ENCODE measurements at places on chromosomes 5 and 9.

GRCh38 chr5:81785322-81785721 lies 34.4 kb upstream of the SSBP2 start:
- no peak for DNase-seq

DNA sequence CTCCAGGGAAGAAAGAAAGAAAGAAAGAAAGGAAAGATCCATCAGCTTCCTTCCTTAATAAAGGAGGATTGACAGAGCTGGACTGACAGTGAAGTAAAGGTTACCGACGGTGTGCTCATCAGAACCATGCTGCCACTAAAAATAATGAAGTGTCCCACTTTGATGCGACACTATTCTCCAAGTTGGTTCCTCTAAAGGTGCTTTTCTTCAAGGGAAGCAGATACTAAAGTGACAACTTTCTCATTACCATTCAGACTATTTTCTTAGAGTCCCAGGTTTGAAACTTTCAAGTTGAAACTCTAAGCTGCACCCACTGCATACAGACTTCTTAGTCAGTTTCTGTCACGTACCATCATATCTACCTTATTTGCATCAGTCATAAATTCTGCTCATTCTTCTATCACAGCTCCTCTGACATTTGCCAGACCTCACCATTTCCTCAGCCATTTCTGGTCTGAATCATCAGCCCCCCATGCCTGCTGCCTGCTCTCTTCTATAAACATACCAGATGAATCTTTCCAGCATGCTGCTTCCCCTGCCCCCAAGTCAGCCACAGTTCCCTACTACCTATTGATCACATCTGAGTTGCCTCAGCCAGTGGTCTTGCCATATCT lies 177.6 kb downstream of the DEPDC1B start:
- no peak for DNase-seq

DNA sequence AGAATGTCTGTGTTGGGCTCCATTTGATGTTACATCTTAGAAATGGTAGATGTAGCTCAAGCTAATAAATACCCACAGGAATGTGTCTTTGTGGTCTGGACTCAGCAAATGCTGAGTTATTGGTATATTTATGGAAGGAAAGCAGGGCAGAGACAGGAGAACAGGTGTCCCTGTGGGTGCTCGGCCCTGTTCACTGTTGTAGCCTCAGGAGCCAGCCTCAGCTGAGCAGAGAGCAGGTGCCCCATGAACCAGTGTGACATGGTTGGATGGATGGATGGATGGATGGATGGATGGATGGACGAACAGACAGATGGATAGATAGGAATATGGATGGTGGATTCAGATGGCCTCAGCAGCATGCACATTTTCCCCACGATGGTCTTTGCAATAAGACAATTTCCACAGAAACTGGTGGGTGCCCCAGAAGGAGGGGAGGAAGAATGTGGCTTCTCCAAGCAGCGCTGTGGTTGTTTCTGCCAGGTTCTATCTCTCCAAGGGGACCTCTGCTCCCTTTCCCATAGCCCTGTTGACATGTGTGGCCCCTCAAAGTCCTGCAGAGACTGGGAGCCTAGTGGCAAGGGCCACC lies 8.2 kb upstream of the IRF1 start:
- no peak for DNase-seq

GRCh38 chr5:148833122-148833521 lies 6.7 kb downstream of the ADRB2 start:
- DNase-seq: no peak

GRCh38 chr9:95855961-95856360 lies 19.5 kb upstream of the ERCC6L2 start:
- DNase-seq: no peak

DNA sequence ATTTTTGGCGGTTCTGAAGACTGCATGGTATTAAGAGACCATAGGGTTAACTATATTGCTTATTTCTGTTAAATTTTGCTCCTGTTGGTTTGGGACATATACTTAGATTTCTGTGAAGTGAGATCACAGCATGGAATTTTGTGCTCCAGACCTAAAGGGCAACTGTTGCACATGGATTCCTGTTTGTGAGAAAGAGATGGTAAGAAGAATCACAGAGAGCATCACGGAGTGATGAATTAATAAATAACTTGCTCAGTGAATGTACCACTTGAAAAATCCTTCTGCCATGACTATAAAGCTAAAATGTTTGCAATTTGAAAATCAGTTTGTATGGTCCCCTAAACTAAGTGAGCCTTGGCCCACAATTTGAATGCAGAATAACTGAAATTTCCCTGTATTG lies 4.5 kb downstream of the PSAT1 start:
- DNase-seq: no peak

DNA sequence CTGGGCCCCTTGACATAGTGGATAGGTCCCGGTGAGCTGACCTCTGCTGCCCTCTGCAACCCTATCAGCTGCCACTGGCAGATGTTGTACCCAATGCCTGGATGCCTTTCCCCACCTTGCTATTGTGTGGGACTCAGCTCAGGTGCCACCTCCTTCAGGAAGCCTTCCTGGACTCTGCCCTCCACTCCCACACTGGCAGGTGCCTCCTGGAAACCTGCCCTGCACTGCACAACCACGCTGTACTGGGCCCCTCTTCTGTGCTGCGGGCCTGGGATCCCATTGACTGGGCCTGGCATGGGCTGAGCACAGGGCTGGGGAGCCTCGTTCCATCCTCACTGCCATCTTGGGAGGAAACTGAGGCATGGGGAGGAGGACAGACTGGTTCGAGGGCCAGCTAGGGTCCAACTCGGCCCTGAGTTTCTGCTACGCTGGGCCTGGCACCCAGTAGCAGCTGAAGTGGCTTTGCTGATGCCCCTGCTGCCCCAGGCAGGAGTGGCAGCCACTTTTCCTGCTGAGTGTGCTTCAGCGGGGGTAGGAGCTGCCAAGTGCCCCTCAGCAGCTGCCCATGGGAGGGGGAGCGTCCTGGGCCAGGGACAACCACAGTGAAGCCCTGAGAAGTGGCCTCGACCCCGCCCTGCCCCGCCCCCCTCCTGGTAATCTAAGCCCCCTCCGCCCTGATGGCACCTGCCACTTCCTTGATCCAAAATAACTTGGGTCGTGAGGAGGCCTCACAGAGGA lies 1.3 kb downstream of the AK1 start:
- DNase-seq: no peak

GRCh38 chr9:100602342-100602801 lies 24.5 kb downstream of the CAVIN4 start:
- peak; percentile 12 for DNase-seq

GRCh38 chr9:124044448-124044847 lies 32.9 kb downstream of the LHX2 start:
- DNase-seq: no peak

DNA sequence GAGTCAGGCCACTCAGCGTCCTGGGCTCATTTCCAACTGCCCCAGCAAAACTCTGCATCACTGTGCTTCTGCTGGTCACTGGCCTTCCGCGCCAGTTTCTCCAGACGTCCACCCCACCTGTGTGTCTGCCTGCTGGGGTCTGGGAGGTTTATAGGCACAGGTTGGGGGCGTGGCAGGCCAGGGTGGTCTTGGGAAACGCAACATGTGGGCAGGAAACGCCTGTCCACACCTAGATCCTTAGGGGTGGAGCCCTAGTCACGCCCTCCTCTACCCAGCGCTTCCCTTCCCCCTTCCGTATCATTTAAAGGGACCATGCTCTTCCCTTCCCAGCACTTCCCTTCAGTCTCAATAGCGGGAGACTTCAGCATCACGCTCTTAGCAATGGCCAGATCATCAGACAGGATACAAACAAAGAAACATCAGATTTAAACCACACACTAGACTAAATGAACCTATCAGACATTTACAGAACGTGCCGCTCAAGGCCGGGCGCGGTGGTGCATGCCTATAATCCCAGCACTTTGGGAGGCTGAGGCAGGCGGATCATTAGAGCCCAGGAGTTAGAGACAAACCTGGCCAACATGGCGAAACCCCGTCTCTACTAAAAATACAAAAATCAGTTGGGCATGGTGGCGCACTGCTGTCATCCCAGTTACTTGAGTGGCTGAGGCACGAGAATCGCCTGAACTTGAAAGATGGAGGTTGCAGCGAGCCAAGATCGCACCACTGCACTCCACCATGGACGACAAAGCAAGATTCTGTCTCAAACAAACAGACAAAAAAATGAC lies 11.8 kb upstream of the BTNL9 start:
- DNase-seq: no peak

DNA sequence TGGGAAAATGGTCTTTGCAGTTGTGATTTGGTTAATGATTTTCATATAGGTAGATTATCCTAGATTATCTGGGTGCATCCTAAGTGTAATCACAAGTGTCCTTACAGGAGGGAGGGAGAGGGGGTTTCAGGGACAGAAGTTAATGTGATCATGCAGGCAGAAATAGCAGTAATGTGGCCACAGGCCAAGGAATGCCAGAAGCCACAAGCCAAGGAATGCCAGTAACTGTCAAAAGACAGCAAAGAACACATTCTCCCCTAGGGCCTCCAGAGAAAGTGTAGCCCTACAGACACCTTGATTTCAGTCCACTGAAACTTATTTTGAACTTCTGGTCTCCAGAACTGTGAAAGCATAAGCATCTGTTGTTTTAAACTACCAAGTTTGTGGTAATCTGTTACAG lies 2074.5 kb downstream of the MAT2B start:
- DNase-seq: no peak

GRCh38 chr5:92822183-92822582 lies 758.8 kb downstream of the NR2F1-AS1 start:
- DNase-seq: no peak

DNA sequence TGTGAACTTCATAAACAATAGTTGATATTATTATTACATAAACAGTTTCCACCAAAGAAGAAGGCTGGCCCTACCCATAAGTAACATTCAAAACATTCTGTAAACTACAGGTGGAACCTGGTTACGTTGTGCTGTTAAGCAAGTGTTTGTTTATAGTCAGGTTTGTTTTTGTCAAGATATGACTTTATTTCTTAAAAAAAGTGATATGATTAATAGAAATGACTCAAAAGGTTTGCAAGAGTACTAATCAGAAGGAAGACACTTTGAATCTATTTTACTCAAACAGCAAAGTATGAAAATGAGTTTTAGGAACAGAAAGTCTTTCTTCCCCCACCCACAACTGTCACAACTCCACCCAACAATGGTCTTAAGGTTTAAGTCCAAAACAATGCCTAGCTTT lies 220.8 kb downstream of the PLK2 start:
- no peak for DNase-seq

DNA sequence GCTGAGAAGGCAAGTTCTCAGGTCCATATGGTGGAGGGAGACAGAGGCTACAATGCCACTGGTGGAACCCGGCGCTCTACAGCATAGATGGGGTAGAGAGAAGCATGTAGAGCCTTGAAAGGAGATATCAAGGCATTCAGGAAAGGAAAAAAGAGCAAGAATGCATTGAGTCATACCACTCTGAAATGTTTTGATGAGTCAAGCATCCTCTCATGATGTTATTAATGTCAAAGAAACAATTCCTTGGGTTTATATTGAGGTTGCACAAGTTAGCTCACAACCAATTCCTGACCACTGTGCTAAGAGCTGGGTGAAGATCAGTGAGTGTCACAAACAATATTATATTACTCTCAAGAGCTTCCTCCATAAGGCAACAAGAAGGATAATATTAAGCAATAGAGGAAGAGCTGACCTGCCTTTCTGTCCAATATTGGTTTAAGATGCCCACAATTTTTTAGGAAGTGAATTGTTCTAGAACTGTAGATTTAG lies 178.0 kb downstream of the RFK start:
- no peak for DNase-seq

GRCh38 chr9:84001621-84002020 lies 21.0 kb downstream of the RMI1 start:
- no peak for DNase-seq

DNA sequence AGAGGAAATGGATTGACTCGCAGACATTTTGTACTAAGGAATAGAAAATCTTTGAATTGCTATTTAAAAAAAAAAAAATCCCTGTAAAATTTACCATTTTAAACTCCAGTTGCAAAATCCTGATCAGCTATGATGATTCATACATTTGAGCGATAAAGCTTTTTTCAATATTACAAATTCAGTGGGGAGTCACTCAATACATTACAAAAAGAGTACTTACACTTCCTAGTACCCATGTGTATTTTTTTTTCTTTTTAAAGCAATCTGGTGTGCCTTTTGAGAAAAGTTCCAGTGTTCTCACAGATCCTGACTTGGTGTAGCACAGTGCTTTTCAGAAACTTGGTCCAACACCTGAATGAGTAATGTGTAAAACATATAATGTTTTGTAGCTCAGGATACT lies 54.3 kb downstream of the PIK3R1 start:
- no peak for DNase-seq

DNA sequence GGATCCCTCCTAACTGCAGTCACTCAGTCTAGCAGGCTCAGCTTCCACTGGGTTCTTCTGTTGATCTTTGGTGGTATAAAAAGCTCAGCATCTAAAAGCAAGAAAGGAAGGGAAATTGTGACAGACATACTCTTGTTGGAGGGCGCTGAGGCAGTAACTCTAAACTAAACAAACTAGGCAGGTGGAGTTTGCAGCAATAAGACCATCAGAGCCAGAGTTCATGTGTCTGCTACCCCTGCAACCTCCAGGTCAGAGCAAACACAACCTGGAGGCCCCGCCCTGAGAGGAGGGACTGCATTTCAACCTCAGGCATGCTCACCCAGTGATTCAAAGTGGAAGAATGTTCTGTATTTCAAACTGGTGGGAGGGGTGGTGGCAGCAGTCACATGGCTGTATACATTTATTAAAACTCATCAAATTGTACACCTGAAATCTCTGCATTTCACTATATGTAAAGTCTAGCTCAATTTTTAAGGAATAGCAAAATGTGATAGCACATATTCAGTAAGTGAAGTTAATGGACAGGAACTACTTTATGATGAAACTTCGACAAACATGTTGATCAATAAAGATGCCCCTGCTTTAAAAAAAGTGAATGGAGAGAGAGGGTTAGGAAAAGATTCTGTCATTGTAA lies 7.1 kb downstream of the ACTL7A start:
- DNase-seq: no peak

DNA sequence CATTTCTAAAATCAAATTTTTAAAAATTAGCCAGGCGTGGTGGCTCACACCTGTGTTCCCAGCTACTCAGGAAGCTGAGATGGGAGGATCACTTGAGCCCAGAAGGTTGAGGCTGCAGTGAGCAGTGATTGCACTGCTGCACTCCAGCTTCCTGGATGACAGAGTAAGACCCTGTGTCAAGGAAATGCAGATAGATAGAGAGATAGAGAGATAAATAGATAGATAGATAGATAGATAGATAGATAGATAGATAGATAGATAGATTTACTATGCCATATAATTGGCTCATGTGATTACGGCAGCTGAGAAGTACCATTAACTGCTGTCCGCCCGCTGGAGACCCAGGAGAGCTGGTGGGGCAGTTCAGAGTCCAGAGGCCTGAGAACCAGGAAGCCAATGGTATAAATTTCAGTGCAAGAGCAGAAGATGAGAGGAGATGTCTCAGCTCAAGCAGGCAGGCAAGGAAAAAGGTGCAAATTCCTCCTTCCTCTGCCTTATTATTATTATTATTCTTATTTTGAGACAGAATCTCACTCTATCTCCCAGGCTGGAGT lies 13.0 kb upstream of the PTGES start:
- DNase-seq: no peak
